ENCODE measurements at places on chromosomes 3 and 15.
A peak's percentile ranks its signal among the peaks of the same experiment; 100 is the strongest.

- no peak for DNase-seq
Observed at GRCh38 chr15:83106994-83107840, at the start of gene TM6SF1. TSS of gene TM6SF1 (plus strand) at chr15:83107645. CDS start at chr15:83107681, 36 bp downstream.

DNA sequence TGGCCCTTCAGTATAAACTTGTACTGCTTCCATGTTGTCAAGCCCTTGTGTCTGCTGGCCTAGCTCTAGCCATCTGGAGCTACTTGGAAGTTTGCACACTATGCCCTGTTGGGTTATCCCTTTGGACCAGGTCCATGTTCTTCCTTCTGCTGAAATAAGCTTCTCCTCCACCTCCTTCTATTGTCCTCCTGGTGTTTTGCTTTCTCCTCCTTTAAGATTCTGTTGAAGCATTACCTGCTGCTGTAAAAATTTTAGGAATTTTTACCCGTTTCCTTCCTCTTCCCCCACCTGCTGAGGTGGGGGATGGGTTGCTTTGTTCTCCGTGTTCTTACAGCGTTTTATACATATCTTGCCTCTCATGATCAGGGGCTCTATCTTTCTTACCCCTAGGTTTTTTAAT, 51.7 kb downstream of the SH3GL3 start:
- DNase-seq: no peak

DNA sequence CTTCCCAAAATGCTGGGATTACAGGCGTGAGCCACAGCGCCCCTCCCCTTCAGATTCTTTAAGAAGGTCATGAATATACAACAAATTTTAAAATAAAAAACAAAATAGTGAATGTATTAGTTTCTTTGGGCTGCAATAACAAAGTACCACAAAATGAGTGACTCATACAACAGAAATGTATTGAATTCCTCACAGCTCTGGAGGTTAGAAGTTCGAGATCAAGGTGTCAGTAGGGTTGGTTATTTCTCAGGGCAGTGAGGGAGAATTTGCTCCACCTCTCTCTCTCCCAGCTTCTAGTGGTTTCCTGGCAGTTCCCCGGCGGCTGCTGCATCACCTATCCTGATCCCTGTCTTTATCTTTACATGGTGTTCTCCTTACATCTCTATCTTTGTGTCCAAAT, 804.0 kb downstream of the ROBO1 start:
- no peak for DNase-seq

DNA sequence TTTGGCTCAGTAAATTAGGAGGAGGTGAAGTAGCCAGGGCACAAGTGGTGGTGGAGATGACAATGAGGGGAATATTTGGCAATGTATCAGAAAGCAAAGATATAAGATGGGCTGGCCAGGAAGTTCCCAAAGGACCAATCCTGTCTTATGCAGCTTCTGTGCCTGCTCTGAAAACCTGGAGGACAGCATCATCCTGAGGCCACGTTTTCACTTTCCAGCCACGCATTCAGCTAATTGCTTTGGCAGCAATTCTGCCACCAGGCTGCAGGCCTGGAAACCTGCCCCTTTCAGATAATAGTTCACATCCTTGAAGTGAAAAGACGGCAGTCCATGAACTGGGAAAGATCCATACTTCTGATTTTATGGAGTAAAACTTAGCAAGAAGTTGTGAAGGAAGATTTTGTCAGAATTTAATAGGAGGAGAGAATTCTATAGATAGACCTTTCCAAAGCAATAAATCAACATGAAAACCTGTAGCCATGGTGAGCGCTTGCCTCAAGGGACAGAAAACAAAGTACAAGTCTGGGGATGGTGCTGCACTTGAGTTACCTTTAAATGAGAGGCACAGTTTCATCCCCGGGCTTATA, 682.5 kb downstream of the GRM7 start:
- no peak for DNase-seq

DNA sequence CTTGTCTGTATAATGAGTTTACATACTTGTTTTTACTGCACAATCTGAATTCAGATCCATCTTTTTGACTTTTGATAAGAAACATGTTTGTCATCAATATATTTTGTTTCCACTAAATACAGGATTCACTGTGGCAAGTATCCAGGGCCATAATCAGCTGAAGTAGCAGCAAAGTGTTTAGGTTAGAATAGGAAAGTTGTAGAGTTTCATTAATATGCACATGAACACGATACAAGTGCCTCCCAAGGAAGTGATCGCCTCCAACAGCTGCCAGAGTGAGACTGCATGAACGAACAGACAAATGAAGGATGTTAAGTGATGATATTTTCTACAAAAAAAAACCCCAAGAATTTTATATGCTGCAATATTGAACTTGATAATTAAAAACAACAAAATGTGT, 204.3 kb downstream of the TBL1XR1 start:
- no peak for DNase-seq

GRCh38 chr3:49158103-49158709, 7.9 kb downstream of the CCDC71 start:
- DNase-seq: peak; percentile 48

- no peak for DNase-seq
Observed at GRCh38 chr3:100798012-100798411, 88.7 kb downstream of the TFG start.

DNA sequence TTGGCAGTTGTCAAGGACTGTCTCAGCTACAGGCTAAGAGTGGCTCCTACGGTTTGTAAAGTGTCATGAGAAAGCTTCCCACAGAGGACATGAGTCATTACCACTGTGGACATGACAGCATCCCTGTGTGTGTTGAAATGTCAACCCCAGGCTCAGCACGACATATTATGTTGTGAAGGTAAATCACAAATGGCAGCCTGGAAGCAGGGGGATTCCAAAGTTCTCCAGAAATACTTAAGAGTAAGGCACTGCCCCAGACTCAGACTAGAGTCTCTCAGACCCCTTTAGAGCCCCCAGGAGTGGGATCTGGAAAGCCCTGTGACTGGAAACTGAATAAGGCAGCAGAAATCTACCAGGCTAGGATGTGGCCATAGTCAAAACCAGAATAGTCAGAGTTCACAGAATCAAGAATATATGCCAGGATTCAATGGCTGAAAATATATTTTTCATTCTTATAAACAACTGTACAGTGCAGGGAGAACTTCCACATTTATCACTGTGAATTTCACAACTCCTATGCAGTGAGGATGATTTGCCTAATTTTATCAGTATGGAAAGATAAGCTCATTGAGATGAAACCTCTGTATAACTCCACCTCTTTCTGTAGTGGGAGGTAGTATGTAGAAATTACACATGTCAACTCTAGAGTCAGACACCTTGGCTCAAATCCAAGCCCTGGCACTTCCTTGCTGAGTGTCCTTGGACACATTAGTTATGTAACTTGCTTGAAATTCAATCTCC, 237.1 kb upstream of the CFAP20DC start:
- DNase-seq: no peak

DNA sequence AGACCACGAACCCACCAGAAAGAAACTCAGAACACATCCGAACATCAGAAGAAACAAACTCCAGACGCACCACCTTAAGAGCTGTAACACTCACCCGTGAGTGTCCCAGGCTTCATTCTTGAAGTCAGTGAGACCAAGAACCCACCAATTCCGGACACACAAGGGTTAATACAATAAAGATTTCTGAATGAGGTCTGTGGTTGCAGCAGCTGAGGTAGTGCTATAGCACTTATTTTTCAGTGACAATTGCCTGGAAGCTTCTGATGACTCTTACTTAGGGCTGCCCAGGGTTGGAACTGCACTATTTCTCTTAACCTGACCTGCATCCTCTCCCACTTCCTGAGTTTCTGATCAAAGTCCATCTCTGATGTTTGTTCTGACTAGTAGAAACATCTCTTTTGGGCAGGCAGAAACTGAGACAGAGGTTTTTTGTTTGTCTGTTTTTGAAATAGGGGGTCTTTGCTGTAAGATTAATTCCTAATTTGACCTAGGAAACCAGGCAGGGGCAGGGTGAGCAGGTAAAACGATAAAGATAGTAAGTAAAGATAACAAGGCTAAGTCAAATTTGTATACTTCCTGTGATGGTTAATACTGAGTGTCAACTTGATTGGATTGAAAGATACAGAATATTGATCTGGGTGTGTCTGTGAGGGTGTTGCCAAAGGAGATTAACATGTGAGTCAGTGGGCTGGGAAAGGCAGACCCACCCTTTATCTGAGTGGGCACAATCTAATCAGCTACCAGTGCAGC, 169.1 kb downstream of the GAP43 start:
- no peak for DNase-seq

DNA sequence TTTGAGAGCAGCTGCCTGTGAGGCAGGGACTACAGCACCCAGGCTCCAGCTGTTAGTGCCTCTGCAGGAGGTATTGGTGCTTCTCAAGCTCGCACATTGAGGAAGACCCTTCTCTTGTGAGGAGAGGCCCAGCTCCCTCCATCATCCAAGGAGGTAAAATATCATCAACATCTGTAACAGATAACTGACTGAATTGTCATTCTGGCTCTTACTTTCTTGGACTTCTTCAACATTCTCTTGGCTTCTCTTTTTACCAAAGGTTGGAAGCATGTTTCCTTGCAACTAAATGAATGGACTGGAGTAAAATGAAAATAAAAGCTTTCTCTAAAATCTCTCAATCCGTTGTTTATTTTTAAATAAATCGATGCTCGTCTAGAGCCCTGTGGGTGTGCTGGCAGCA, 53.1 kb upstream of the PXYLP1 start:
- no peak for DNase-seq

DNA sequence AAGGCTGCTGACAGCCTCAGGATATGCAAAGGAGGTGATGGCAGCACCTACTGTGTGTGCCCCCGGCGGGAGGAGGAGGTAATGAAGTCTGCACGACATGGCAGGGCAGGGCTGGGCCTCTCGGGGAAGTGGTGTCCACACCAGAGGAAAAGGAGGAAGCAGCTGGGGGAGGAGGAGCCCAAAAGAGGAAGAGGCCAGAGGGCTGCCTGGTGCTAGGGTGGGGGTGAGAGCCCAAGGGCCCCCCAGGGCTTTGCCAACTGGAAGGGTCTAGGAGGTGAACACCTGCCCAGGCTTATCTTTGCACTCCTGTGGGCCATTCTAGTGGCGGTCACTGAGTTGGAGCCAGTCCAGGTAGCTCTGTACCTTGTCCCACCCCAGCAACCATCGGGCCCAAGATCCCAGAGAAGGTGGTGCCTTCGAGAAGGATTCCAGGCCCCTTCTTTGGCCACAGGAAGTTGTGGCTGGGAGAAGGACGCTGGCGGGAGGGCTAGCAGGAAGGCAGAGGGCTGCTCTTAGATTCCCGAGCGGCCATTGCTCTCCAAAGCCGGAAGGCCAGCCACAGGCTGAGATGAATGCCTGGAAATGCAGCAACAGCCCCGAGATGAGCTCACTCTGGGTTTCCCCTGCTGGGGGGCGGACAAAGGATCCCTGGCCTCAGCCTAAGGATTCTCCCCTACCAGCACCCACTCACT, 7.0 kb downstream of the GNAI2 start:
- DNase-seq: no peak

- DNase-seq: no peak
Observed at GRCh38 chr3:31692751-31693150, 160.0 kb downstream of the STT3B start.

DNA sequence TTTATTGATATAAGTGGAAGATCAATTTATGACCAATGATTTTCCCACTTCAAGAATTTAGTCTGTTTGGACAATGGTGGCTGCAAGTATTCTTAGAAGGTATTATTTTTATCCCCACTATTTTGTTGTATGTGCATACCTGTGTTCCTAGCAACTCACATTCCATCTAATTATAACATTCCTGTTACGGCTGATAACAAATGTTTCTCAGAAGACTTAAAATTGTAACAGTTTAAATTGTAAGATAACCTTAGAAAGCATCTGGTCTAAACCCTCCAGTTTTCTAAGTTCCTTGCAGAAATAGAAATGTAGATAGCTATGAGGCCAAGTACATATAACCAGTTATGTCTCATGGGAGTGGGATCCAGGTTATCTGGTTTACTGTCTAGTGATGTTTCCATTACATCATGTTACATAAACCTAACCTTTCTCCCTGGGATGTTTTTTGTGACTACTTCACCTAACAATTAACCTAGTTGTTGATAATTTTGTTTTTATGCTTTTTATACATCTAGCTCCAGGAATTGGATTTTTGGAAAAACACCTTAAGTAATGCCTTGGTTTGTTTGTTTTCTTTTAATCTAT, 11.1 kb upstream of the MFN1 start:
- DNase-seq: no peak

DNA sequence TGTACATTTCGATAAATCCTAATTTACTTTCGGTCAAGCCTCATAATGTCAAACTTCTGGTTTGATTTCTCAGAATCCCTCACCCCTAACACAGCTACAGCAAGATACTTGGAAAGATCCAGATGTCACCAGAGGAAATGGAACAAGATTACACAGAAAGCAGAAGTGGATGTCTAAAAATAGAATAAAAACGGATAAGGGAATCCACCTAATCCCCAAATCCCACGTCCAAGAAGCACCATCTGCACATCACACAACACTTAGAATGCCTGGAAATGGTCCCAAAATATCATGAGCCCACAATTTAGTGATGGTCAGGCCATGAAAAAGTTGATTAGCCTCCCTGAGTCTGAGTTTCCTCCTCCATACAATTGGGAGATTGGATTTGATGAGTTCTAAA, 61.7 kb downstream of the AGTR1 start:
- no peak for DNase-seq

DNA sequence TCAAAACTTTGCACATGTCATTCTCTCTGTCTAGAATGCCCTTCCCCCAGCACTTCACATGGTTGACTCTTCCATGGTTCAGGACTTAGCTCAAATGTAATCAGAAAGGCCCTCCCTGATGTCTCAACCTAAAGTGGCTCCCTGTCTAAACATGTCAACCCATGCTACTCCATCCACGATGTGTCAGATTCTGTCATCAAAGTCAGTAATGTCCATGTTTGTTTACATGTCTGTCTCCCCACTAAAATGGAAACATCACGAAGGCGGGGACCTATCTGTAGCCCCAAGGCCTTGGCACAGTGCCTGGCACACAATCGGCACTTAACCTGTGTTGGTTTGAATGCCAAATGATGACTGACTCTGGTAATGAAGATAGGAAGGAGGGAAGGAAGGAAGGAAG, 20.8 kb upstream of the SNTN start:
- no peak for DNase-seq

GRCh38 chr3:15384510-15385237, 42.7 kb downstream of the METTL6 start:
- DNase-seq: no peak

Data from stimulated activated CD4-positive, alpha-beta T cell treated with anti-CD3 and anti-CD28 coated beads, TNF-alpha, amount 100 ng/mL, for 4 hours (primary cell).